ENCODE measurements at places on chromosomes 16 and 17.

- DNase-seq, result no peak
These were observed 70.0 kb upstream of the HS3ST3A1 start for GRCh38 chr17:13671771-13672170.

DNA sequence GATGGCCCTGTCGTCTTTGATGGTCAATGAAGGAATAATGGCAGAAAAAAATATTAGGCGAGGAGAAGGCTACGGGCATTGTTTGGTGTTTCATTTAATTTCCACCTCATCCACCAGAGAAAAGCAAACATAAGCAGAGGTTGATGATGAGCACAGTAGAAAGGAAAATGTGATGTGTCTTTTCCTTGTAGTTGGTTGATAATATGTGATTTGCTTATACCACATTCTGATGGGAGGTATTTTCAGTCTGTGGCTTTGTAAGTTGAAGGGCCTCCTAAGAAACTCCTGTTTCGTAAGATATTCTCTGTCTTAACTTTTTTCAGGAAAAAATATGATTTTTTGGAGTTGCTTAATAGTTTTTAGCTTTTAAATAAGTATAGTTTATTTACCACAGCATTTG, 215.7 kb downstream of the PRKCA start:
- DNase-seq, result no peak

DNA sequence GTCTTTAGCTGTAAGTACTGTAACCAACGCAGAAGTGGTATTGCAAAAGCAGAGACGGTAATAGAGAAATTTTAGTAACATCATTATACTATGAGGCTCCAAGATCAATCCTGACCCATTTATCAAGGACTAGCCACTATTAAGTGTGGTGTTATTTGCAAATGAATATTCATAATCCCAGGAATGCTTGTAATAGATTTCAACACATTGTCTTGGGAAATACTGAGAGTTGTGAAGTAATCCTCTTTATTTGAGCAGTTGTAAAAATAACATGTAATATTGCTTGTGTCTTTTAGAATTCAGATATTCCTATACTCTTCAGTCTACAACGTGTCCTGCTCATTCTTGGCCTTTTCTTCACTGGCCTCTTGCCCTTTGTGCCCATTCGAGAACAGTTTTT, 46.4 kb downstream of the GDPD1 start:
- DNase-seq, result no peak

DNA sequence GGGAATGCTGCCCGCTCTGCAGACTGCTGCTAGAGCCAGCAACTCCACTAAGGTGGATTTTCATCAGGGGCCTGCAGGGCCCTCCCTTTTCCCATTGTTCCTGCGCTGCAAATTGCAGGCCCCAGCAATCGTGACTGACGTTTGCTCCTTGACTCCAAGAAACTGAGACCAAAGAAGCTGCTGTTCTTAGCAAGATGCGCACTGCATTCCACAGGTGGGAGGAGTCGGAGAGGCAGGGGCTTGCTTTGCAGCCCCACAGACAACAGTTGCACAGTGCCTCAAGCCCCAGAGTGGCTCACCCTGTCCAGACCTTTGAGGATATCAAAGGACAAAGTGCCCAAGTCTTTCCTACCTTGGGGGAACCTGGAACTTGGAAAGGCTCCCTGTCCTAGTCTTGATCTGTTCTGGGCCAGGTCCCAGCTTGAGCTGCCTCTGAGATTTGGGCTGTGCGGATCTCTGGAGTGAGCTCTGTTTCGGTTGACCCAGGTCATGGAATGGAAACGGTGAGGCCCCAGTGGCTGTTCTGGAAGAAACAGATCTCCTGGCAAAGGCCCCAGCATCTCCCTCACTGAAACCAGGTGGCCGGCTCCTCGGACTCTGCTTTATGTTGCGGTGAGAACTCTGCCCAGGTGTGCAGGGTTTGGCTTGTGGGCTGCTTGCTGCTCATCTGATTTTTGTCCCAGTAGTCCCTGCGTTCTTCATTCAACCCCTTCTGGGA, 24.9 kb downstream of the PLCD3 start:
- no peak for DNase-seq

- DNase-seq, result no peak
These were observed 147.2 kb upstream of the CACNG5 start for GRCh38 chr17:66687570-66688284.

GRCh38 chr16:67928561-67929364, 2.9 kb downstream of the CTRL start:
- peak; percentile 57 for DNase-seq

- no peak for DNase-seq
These were observed 79.8 kb downstream of the CREBBP start for GRCh38 chr16:3800477-3801270.

- DNase-seq, result no peak
These were observed 18.8 kb downstream of the RPH3AL start for GRCh38 chr17:333626-334396.

DNA sequence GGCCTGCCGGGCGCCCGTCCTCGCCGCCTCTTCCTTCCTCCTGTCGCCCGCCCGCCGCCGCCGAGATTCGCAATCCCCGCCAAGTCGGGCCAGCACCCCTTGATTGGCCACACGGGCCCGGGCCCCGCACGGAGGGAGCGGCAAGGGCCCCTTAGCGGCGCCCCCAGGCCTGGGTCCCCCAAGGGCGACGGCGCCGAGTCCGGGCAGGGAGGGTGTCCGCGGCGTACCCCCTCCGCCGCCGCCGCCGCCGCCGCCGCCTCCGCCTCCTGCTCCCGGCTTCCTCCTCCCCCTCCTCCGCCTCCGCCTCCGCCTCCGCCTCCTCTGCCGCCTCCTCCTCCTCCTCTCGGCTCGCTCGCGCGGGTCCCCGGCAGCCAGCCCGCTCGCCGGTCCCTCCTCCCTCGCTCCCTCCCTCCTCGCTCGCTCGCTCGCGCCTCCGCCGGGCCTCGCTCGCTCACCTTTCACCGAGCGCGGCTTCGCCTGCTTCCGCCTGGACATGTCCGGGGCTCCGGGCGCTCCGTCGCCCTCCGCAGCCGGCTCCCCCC, 561 bp downstream of the ZNF423 start:
- peak; percentile 19 for DNase-seq

GRCh38 chr17:74531231-74531761, at the start of gene CD300LB:
Gene CD300LB (minus strand): TSS chr17:74531475. CDS start chr17:74531350, 125 bp downstream.
- DNase-seq, result no peak

DNA sequence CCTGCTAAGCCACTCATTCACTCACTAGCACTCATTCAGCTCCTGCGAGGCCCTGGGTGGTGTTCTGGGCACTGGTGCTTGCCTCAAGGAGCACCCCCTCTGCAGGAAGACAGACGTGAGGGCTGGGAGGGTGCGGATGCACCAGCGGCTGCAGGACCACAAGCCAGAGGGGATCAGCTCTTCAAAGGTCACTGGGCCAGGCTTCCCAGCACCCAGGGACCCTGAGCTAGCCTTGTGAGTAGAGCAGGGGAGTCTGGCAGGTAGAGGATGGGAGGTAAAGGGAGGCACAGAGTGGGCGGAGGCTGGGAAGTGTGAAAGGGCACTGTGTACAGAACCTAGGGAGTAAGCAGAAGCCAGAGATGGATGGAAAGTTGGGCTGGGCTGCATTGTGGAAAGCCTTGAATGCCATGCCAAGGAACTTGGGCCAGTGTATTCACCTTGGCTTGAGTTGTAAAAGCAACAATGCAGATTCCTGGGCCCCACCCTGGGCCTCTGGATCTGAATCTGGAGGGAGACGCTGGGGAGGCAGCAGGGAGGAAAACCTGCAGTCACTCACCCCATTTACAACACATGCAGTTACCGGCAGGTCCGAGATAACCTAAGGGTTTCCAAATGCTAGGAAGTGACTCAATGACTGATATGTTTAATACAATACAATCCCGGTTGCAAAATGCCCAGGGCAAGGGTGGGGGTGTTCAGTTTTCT, 1.7 kb downstream of the IL4R start:
- no peak for DNase-seq

DNA sequence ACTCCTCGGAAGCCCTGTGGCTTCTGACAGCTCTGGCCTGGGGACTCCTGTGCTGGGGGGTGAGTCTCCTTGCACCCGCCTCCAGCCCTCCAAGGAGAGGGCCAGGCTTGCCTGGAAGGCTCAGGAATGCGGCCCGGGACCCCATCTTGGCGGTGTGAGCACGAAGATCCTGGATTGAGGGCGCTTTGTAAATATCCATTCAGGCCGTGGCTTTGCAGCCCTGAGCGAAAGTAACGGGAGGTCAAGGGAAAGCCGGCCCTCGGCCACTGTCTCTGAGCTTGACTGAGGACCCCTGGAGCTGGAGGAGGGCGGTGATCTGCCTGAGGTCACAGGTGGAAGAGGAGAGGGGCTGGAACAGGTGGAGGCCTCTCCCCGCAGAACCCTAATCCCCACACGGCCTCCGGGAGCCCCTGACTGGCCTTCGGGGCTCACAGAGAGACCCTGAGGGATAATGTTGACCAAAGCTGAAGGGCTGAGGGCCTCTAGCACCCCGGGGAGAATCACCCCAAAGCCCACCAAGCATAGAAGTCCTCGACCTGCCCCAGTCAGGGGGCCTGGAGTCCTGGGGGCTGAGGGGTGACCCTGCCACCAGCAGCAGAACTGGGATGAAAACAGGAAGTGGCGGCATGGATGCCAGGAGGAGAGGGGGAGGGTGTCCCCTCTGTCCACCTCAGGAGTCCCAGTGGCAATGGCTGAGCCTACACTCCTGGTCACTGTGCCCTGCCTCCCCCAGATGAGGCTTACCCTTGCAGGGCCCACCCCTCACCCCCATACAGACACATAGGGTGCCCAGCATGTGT, 8.3 kb upstream of the RASD1 start:
- DNase-seq, result no peak

DNA sequence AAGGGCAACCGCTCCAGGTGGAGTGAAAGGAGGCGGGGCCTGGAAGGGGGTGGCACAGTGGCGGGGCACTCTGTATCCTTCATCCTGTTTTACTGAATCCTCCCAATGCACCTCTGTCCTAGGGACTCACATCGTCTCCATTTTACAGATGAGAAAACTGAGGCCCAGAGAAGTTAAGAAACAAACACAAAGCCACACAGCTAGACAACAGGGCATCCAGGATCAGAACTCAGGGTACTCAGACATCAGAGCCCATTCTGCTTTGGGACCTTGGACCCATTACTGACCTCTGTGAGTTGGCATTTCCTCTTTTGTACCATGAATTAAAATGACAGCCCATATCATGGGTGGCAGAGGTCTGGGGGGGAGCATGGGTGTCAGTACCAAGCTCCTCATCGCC, 129.2 kb downstream of the CPPED1 start:
- DNase-seq, result no peak

- DNase-seq, result no peak
These were observed 121.0 kb upstream of the IRX3 start for GRCh38 chr16:54407596-54407995.

DNA sequence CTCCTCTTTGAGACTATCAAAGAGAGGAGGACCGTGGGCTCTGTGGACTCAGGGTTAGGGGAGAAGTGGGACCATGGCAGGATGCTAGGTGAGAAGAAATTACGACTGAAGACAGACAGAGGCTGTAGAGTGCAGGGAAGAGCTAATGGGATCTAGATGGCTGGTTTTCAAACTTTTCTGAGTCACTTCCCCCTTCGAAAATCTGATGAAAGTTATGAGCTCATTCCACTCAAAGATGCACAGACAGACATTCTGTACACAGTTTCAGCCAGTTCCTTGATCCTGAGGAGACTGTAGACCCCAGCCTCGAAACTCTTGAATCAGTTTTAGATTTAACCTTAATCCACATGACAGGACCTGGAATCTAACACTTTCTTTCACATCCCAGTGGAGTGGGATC, 40.7 kb downstream of the RGS9 start:
- no peak for DNase-seq

- DNase-seq, result no peak
These were observed 5.4 kb upstream of the HAP1 start for GRCh38 chr17:41739661-41740352.

DNA sequence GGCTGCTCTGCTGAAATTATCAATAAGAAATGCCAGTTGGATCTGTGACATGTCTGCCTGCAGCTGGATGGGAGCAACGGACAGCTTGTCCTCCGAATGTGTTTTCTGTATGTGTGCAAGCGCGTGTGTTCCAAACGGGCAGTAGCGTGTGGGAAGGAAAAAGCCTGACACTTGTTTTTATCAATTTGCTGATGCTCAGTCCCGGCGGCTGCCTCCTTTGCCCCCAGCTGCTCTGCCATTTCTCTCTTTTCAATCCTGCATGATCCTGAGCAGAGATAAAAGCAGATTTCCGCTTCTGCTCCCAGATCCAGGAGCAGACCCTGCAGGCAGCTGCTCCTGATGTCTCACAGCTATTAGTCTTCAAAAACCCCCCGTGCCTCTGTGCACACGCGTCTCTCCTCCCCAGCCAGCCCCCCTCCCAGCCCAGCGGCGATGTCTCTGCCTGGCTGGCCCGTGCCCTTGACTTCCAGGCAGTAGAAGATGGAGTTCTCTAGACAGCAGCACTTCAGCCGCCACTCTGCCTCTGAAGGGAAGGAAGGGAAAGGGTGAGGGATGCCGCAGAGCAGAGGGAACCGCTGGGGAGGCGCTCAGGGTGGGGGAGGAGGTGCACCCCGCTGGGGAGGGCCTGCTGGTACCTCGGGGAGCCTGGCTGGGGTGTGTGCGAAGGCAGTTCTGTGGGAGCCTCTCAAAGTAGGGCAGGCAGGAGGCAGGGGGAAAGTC, 4.1 kb downstream of the PRCD start:
- DNase-seq, result no peak

DNA sequence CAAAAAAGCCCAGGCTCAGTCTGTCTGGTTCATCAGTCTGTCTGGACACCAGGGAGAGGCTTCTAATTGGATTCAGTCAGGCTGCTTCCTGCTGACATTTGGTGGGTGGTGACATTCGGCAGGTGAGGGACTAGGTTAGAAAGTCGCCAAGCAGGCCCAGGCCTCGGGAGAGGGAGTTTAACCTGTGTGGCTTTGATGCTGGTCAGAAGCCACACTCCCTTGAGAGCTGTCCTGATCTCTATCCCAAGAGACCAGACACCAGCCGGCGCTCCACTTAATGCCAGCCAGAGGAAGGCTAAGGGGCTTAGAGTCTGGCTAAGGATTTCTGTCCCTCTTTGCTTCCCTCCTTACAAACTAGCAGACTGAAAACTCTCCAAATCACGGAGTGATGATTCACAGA, 135.0 kb downstream of the GSG1L start:
- DNase-seq, result no peak

DNA sequence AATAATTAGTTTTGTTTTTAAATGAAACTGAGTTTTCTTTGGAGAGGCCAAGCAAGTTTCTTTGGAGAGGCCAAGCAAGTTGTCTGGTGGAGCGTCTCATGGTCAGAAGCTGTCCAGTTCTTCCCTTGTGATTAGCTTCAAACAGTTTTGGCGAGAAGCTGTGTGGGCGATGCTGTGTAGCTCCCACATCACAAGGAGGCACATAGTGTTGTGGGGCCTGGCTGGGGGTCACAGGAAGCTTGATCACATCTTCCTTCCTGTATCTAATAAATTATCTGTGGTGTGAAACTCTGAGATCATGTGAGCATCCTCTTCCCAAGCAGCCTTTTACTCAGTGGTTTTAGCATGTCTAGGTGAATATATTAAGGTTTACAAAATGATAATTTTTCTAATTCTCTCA, 33.9 kb downstream of the SPECC1 start:
- DNase-seq, result no peak

- DNase-seq, result peak; percentile 37
These were observed 8.5 kb upstream of the ZC3H18 start for GRCh38 chr16:88561485-88562359.

GRCh38 chr16:15051387-15051951, 4.4 kb downstream of the NTAN1 start:
- no peak for DNase-seq

Measured in activated CD8-positive, alpha-beta memory T cell treated with anti-CD3 and anti-CD28 coated beads for 1 hour (primary cell).